ENCODE measurements at places on chromosomes 2 and 18.

DNA sequence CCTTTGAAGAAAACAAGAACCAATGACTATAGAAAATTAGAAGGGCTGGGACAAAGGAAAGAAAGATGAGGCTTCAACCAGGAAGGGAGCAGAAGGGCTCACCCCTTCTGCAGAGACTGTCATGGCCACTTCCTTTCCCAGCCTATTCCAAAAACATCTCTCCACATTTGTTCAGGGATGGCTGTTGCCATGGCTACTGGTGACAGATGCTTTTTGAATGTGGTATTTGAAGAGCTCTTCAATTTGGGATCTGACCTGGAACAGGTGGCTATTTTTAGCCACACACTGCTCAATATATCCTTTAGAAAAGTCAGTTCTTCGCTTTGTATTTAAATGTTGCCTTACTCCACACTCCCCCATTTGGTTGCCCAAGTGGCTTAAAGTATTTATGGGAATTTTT, 64.1 kb upstream of the LCLAT1 start:
- DNase-seq = no peak

GRCh38 chr18:61984349-61984748, 91.5 kb upstream of the RNF152 start:
- DNase-seq = no peak

DNA sequence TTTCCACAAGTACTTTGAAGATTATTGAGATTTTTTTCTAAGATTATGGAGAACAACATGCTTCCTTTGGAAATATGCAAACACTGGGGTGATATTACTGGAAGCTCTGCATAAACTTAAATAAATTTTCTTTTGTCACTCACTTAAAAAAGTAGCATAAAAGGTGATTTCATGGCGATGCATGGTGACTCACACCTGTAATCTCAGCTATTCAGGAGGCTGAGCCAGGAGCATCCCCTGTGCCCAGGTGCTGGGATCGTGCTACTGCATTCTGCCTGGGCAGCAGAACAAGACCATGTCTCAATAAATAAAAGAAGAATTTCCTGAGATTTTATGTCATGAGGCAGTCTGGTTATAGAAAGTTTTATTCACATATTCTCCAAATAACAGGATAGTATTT, 679.1 kb upstream of the CDH2 start:
- DNase-seq = no peak

GRCh38 chr2:98764499-98764898, 33.6 kb upstream of the MGAT4A start:
- no peak for DNase-seq

GRCh38 chr2:166179201-166179600, 51.4 kb upstream of the SCN1A start:
- no peak for DNase-seq
